ENCODE measurements at places on chromosomes 2 and 18.

GRCh38 chr2:55961318-55961911, 37.8 kb upstream of the EFEMP1 start:
- no peak for DNase-seq

DNA sequence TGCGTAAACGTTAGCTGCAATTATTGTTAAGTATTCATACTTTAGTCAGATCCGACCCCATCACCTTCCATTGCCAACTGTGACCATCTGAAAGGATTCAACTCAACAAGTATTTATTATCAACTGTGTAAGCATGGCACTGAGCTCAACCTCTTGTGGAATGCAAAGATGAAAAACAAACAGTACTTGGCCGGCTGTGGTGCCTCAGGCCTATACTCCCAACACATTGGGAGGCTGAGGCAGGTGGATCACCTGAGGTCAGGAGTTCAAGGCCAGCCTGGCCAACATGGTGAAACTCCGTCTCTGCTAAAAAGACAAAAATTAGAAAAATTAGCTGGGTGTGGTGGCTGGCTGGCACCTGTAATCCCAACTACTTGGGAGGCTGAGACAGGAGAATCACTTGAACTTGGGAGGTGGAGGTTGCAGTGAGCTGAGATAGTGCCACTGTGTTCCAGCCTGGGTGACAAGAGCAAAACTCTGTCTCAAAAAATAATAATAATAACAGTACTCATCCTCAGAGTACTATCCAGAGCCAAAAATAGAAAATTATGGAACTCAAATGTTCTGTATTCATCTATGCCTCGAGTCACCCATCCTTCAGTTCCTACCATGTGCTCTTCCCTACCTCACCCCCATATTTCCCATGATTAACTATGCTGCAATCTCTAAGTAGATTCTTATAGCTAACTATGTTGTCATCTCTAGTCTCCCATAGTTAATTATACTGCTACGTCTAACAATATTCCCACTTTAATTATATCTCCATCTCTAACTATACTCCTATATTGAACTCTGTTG, 8.6 kb upstream of the MREG start:
- DNase-seq: no peak

DNA sequence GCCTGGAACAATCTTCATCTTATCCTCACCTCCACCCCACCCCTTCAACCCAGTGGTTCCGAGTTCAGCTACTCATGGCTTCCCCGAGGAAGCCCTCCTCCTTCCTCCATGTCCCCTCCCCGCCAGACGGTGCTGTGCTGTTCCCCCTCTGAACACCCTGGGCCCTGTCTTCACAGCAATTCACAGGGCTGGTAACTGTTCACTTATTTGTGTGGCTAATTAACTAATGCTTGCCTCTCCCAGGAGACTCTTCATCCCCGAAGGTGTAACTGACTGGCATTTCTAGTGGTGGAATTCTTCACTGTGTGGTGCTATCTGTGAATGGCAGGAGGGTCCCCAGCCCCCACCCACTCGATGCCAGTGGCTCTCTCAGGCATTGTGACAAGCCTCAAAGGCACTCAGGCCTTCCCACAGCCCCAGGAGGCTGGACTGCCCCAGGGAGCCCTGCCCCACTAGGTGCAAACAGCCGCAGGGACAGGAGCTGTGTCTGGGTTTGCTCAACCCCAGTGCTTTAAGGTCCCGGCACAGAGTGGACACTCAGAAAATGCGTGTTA, 133.7 kb upstream of the ID2 start:
- DNase-seq: no peak

DNA sequence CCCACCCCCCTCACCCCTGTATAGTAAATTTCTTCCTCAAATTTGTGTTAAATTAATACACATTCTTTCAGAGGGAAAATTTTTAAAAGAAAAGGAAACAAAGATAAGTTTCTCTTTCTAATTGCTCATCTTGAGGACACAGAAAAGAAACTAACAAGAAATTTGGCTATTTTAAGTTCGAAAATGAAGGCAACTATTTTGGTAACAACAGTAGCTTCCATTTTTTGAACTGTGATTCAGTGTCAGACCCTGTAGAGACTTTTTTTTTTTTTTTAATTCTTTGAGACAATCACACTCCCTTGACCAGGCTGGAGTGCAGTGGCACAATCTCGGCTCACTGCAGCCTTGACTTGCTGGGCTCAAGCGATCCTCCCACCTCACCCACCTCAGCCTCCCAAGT, 194.9 kb downstream of the SS18 start:
- DNase-seq: no peak

- no peak for DNase-seq
These were observed 4.4 kb downstream of the TNFAIP6 start for GRCh38 chr2:151361674-151362370.

DNA sequence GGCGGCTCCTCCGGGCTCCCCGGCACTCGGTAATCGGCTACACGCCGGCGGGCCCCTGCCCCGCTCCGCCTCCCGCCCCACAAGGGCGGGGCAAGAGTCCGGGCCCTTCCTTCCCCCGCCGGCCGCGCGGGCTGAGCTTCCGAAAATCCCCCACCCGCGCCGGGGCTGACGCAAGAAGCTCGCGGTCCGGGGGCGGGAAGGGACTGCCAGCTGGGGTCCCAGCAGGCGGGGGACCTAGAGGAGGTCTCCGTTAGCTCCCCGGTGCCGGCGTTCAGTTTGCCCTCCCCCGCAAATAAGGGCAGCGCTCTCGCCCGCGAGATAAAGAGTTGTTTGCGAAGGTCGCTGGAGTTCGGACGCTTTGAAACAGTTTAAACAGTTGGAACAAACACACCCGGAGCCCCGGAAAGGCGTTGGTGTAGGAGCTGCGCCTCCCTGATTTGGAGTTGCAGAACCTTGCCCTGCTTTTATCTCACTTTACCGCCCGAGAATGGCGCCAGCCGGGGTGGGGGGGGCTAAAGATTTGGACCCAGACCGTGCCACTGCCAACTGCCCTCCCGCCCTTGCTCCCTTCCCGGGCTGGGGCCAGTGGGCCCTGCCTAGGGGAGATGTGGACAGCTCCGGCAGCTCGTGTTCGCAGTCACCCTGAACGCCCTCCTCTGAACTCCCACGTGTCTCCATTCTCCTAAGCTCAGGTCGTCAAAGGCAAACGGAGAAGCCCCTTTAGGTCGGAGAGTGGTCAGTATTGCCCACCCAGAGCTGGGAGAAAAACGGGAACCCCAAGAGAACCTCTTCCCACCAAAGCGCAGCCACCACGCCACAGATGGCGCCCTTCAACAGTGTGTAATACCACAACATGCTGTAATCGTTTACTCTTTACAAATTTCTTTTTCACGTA, at the start of gene NFE2L2:
Gene NFE2L2 (minus strand): TSS at position 35 of the 895 bp plus-strand sequence. CDS start 151 bp downstream, outside the sequence.
- peak; percentile 88 for DNase-seq

DNA sequence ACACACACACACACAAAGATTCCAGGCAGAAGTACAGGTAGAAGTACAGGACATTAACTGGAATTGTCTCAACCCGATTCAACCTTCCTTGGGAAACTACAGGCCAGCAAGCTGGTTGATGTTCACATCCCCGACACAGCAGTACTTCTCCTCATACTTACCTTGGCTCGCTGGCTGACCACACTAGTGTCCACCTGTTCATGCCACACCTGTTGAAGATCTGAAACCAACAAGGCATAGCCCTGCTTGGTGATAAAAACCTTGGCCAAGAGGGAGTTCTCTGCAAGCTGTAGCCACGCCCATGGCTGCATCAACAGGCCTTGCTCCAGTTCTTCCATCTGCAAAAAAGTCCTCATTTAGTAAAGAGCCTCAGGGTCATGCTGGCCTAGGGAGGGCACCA, 2.6 kb downstream of the NHEJ1 start:
- DNase-seq: no peak

DNA sequence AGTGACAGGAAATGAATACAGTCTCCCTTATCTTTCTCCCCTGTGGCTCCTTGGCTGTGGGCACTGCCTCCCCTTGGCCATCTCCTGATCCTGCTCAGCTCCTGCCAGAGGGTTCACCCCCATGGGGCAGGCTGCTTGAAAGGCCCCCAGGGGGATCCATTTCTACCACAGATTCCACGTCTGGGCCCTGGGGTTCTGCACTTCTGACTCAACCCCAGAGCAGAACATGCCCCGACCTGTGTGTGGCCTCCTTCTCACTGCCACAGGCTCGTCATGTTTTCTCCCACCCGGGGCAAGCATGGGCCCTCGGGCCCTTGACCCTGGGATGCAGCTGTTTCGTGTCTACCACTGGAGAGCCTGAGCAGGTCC, 122.2 kb downstream of the ACKR3 start:
- DNase-seq: no peak

DNA sequence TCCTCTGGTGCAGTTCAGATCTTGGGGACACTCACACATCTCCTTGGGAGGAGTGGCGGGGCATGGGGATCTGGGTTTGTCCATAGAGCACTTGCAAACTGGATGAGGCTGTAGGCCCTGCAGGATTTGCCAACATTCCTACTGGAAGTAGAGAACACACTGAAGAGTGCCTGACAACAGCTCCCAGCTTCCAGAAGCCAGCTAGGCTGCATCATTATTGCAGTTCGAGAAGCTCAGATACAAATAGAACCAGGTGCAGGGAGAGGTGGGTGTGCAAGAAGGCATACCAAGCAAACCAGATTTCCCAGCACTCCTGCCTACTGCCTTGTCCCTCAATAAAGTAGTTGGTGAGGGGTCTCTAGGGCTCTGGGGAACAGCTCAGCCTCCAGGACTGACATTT, 52.5 kb downstream of the RHOB start:
- no peak for DNase-seq

DNA sequence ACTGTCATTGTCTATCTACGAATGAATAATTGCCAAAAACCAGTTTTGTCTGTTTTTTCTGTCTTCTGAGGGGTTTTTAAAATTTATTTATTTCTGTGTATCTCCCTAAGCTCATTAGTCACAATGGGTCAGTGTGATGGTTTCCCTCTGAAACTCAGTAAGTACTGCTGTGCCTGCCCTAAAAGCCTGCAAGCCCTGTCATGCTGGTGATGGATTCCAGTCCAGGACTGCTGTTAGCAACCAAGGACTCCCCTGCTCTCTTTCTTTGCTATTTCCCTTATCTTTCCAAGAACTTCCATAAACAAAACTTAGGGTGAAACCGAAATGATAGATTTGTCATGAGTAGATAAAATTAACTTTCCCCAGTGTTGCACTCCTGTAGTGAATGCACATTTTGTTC, 11.8 kb upstream of the DSG2 start:
- no peak for DNase-seq

GRCh38 chr2:105803337-105803736, 58.6 kb downstream of the NCK2 start:
- DNase-seq: no peak

GRCh38 chr2:112305132-112305531, 29.7 kb downstream of the ZC3H6 start:
- no peak for DNase-seq

DNA sequence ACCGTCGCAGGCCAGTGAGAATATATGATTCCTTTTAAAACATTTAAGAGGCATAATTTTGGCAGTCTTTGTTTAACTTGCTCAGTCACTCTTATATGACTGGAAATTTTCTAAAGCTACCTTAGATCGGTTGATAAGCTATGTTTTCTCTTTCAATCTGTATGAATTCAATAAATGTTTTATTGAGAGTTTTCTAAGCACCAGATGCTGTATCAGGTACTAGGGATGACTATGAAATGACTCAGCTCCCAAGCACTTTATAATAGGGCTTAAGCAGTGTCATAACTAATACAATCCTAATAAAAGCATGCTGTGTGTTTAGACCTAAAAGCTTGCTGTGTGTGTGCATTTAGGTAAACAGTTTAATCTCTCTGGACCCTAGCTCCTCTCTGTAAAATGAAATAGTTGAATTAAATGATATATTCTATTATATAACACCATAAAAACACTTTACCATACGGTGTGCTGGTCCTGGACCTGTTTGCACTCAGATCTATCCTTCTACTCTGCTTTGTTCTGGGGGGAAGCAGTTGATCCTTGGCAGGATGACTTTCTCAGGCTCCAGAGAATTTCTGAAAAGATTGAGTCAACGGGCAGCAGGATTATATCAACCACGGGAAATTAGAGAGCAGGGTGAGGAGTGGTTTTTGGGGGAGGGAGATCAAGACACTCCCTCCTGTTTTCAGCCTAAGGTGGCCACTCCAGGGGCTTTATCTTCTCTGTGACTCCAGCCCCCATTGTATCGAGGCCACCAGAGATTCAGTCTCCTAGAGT, 26.1 kb upstream of the SLC38A11 start:
- no peak for DNase-seq

GRCh38 chr18:2547477-2548087, 23.7 kb downstream of the METTL4 start:
- DNase-seq: no peak

DNA sequence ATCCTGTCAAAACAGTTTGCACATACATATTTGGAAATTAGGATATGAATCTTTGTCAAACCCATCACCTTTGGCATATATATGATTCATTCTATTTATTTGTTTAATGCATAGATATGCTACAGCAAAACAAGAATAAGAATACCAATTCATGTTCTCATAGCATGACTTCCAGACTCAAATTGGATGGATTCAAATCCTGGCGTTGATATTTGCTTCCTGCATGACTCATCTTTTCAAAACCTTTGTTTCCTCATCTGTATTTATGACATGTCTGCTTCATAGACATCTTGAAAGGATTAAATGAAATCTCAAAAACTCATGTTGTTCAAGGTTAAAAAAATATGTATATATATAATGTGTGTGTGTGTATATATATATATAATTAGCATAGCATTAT, 261.3 kb downstream of the MBD5 start:
- DNase-seq: no peak

DNA sequence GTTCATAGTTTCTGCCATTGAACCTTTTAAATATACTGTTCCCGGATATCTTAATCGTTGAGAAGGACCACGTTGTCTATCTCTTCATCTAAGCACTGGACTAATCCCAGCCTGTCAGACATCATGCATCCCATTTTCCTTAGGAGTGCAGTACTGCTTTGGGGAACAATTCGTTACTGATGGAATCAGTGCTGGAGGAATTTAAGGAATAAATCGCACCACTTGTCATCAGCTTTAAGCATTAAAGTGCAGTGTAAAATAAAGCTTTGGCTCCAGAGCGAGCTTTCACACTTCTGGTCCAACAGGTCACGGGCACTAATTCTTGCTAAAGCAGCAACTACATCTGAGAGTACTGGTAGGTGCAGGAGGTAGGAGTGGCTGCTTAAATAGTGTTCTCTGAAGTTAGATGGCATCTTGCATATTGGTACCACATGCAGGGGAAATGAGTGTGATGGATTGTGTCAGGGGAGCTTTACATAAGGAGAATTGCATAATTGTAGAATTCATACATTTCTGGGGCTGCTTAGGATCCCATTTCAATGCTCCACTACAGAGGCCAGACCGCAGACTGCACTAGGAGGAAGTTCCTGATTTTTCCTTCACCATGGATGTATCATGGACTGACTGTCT, 105.7 kb upstream of the RASGRP3 start:
- no peak for DNase-seq
